ENCODE measurements at places on chromosomes 1 and 21. TPM values are rescaled to one million over a fixed set of nuclear protein-coding genes. Genes with fewer than 3 reads are reported as not detected.

Gene USP48
- total RNA-seq, result 18.9 TPM

Gene LCE6A
- total RNA-seq, result not detected

Gene C21orf91
- total RNA-seq, result 1.4 TPM

Gene CFAP45
- 0.46 TPM for total RNA-seq

Gene STIL
- 10.3 TPM for total RNA-seq

Gene TNFRSF8
- total RNA-seq, result not detected

Gene GSTM1
- 0.35 TPM for total RNA-seq

Gene SLC44A3
- total RNA-seq, result 1.9 TPM

Gene CCDC30
- 1.2 TPM for total RNA-seq

Gene CD48
- total RNA-seq, result not detected

Gene GJC2
- total RNA-seq, result 0.66 TPM

Gene PPIAL4G
- total RNA-seq, result not detected

Gene RUNX3
- total RNA-seq, result 5.7 TPM

Gene FAM167B
- total RNA-seq, result 0.59 TPM

Gene NSUN4
- total RNA-seq, result 14.9 TPM

Gene UMODL1
- total RNA-seq, result not detected

Gene ZNF669
- total RNA-seq, result 3.0 TPM

All from A549 treated with ZK216348 at 1 μM for 4 hours (cell line).